ENCODE measurements at places on chromosomes 11 and 22.

DNA sequence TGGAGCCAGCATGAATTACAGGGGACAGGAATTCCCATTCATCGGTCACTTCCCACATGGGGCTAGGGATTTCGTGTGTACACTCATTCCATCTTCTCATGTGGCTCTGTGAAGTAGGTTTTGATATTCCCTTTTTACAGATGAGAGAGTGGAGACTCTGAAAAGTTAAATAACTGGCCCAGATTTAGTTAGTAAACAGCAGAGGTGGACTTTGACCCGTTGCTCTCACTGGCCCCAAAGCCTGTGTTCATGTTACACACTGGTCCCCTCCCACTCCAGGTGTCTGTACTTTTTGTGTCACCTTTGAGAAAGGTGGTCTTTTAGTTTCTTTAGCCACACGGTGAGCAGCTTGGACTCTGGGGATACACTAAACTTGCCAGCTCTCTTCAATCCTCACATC lies 108.5 kb downstream of the MICAL2 start:
- no peak for DNase-seq

DNA sequence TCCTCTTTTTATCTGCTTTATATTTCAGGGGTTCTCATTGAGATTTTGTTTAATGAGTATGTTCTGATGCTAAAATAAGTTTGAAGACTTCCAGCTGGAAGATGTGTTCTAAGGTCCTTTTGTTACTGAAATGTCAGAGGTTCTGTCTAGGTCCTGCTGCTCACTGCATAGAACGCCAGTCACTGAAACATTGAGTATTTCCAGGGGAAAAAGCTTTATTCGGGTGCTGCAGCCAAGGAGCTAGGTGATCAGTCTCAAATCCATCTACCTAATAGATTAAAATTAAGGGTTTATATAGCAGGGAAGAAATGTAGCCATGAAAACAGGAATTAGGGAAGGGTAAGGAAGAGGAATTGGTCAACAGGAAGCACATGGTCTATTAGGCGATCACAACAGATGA lies 19.7 kb downstream of the SVIP start:
- DNase-seq: no peak

DNA sequence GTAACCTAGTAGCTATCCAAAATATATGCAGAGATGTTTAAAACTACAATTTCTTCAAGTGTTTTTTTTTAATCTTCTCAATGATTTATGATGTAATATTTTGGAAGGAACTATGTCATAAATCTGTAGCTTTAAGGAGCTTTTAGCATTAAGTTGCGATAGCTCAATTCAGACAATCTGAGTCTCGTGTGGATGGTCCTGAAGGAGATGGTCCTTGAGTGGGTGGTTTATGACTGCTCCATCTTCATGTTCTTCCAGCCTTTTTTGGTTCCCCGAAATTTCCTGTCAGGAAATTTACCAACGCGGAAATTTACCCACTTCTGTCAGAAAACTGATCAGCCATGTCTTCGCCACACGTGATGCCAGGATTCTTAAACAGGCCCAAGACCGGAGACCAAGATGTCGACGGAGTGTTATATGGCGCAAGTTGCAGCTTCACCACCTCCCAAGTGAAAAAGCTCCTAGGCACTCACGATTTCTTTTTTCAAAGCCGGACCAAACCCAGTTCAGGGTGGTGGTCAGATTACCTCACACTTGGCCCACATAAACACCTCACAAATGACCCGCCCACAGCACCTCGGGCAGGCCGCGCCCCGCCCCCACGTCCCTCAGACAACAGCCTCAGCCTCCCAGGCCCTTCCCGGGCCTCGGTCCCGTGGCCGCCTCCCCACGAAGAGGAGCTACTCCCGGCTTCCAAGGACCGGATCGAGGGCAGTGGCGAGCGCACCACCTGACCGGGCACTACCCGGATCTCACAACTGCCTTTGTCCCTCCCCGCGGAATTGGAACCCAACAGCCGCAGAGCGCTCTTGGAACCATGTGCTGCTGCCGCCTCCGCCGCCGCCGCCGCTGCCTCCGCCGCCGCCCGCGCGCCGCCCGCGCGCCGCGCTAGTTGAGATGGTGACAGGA lies at the start of gene MORC2:
Gene MORC2, minus strand, starts transcription at position 760 of the 909 bp plus-strand sequence. CDS start 885 bp downstream, outside the sequence.
- peak; percentile 90 for DNase-seq

DNA sequence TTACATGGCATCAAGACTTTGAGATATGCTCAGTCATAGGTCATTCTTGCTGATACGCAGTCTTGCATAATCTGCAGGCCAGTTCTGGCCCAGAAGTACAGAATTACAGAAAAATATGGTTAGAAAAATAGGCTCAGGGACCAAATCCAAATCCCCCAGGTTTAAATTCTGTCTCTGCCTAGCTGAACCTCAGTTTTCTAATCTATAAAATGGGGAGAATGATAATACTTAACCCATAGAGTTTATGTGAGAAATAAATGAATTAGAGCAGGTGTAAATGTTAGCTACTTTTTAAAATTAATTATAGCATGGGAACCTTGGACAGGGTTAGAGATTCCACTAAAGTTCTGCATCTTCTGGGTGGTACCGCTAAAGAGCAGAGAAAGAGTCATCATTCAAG lies 52.3 kb upstream of the FAM181B start:
- no peak for DNase-seq

DNA sequence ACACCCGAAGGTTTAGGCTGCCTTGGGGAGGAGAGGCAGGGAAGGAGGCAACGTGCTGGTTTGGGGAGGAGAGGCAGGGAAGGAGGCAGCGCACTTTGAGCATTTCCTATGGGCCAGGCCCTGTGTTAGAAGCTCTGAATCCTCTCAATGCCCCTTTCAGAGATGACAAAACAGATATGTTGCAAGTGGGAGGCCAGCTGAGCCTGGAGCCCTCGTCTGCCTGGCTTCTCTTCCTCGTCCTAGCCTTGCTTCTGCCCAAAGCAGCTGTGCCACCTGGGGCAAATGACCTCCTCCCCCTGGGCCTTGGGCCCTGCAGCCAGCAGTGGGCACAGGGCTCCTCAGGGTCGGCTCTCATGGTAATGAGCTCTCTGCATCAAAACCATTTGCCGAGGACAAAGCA lies 15.3 kb upstream of the LRRC32 start:
- DNase-seq: no peak

DNA sequence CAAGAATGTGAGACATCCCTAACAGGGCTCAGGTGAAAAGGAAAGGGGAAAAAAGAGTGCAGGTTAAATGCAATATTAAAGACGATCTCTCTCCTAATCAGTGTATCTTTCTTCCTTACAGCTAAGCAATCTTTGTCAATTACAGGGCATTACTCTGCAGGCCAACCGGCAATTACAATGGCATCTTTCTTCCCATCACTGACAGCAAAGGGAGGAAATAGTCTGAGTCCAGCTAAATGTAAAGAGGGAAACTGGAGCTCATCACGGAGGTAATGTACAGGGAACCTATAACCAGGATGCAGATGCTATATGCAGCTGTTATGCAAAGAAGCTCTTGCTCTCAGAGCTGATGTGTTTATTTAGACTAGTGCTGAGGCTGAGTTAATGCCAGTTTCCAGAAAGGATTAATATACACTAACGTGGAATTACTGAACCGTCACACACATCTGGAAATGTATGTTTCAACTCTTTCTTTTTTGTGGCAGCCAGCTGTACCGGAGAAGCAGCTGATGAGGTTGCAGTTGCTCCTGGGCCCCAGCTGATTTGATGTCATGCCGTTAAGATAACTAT lies 121.6 kb downstream of the KIRREL3 start:
- DNase-seq: no peak

DNA sequence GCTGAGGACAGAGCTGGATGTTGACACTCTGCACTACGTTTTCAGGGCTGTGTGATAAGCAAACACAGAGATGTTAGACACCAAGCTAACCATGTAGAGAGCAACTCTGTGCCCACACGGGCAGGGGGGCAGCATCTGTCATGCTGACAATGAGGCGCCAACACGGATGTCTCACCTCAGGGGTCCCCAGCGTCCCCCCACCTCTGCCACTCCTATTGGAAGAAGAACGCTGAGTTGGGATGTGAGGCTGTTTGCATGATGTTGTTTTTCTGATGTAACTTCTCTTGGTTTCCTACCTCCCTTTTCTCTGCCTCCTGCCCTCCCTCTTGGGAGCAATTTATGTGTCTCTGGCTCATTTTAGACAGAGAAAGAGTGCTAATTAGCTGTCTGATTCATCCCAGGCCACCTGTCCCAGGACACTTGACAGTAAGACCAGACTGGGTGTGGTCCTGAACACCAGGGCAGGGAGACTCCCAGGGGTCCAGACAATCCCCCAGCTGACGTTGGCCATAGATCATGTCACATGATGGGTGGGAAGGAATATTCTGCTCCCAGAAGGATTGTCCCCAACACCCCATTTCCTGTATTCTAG lies 89.2 kb upstream of the NCAM1 start:
- DNase-seq: no peak

GRCh38 chr11:20172721-20173447 lies 12.6 kb upstream of the DBX1 start:
- DNase-seq: no peak

DNA sequence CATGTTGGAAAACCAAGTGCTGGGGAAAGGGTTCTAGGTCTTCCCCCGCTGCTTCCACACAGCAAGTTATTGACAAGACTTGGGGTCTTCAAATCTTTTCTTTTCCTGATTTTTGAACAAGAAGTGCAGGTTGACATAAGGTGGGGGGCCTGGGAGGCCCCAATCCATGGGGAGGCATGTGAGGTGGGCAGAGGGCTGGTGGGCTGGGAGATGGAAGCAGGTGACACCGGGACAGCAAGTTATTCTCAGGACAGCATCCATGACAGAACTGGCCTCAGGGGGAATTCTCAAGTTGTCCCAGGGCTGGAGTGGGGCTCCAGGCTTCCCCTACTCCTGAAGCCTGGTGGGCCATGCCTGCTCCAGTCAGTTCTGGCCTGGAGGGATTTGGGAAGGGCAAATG lies 5.5 kb downstream of the FGF19 start:
- DNase-seq: no peak

DNA sequence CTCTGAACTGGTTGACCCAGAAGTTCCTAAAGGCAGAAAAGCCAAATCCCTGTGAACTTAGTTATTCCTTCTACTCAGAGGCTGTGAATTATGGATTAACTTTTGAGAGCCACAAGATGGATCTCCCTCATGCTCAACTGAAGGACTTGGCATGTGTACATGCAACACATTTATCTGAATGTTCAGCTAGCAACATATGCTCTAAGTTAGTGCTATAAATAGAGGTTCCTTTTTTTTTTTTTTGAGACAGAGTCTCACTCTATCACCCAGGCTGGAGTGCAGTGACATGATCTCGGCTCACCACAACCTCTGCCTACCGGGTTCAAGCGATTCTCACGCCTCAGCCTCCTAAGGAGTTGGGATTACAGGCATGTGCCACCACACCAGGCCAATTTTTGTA lies 40.1 kb downstream of the EIF4ENIF1 start:
- DNase-seq: no peak

DNA sequence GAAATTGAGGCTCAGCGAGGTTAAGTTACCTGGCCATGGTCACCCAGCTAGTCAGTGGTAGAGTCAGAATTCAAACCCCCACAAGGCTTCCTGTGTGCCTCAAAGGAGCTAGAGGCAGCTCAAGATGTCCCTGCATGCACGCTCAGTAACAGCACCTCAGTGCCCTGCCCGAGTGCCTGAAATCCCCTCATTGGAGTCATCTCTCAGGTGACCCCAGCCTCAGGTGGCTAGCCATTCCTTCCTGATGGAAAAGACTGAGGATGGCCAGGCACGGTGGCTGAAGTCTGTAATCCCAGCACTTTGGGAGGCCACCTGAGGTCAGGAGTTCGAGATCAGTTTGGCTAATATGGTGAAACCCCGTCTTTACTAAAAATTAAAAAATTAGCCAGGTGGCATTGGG lies 36.9 kb downstream of the LIF start:
- DNase-seq: no peak

DNA sequence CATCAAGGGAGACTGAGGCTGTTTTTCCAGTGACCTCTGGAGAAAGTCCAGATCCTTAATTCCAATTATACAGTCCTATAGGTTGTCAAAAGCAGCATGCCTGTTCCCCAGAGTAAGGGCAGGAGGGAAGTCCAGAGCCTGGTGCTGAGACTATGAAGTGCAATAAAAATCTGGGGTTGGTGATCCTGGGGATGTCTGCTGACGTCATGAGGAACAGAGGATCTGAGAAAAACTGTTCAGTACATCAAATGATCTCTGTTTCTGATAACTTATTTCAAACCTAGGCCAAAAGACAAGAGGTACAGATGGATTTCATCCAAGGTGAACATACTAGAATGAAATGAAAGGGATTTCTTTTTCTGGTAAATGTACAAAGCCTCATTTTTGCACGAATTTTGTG lies 12.1 kb downstream of the OR5W2 start:
- DNase-seq: no peak

DNA sequence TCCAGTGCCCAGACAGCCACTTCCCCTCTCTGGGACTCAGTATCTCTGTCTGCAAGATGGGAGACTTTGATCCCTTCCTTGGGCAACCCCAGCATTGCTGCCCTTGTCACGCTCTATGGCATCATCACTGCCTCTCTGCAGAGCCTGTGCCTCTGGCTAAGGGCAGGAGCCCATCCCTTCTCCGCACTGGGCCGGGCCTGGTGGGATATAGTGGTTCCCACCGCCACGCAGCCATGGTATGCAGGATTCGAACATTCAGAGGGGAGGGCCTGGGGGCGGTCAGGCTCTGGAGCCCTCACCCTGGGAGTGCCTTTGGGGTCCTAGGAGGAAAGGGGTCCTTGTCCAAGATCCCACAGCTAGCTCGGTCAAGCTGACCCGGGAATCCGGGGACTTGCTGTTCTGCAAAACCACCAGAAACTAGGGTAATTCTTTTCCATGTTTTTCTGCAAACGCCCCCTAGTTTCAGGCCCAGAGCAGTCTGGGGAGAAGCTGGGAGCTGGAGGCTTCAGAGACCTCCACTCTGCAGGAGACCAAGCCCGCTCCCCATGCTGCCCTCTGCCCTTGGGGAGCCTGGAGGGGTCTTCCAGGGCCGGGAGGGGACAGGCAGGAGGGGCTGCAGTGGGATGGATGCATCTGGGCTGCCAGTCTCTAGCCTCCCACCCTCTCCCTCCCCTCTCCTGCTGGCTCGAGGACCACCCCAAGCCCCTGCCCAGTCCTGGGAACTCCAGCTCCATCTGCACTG lies 24.4 kb upstream of the CBX7 start:
- DNase-seq: peak; percentile 33

GRCh38 chr11:83773950-83774880 lies 488.0 kb upstream of the CCDC90B start:
- DNase-seq: no peak

GRCh38 chr22:42080287-42080686 lies 787 bp downstream of the SMDT1 start:
- no peak for DNase-seq
